ENCODE measurements at places on chromosomes 7 and 10.
A peak's percentile ranks its signal among the peaks of the same experiment; 100 is the strongest.

DNA sequence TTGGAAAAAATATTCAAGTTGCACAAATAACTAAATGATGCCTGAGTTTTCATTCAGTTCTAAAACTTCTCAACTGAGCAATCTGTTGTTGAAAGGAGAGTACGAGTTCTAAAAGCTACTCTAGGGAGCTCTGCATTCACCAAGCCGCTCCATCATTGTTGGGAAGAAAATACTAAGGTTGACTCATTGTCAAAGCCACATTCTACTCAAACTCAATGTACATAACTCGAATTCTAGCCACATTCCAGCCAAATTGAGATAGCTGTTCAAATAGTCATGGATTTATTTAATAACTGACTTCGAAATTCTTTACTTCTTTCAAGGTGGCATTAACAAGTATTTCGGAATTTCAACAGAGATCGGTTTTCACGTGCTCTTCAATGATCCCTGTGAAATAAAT lies 63.4 kb downstream of the KIAA1217 start:
- no peak for DNase-seq

DNA sequence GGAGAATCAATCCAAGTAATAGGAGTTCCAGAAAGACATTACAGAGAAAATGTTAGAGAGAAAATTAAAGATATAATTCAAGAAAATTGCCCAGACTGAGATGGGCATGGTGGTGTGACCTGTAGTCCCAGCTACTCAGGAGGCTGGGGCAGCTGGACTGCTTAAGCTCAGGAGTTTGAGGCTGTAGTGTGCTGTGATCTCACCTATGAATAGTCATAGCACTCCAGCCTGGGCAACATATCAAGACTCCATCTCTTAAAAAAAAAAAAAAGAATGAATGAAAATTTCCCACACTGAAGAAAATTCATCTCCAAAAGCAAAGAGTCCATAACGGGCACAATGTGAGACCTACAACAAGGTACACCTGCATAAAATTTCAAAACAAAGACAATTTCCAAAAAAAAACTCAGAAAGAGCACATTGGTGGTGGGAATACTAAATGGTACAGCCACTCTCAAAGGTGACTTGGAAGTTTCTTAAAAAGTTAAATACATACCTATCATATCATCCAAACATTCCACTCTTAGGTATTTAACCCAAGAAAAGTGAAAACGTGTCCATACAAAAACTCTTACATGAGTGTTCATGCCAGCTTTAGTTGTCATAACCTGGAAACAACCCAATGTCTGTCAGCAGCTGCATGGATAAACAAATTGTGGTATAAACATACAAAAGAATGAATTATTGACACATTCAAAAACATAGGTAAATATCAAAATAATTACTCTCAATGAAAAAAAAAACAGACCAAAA lies 6.9 kb upstream of the RGS10 start:
- no peak for DNase-seq

DNA sequence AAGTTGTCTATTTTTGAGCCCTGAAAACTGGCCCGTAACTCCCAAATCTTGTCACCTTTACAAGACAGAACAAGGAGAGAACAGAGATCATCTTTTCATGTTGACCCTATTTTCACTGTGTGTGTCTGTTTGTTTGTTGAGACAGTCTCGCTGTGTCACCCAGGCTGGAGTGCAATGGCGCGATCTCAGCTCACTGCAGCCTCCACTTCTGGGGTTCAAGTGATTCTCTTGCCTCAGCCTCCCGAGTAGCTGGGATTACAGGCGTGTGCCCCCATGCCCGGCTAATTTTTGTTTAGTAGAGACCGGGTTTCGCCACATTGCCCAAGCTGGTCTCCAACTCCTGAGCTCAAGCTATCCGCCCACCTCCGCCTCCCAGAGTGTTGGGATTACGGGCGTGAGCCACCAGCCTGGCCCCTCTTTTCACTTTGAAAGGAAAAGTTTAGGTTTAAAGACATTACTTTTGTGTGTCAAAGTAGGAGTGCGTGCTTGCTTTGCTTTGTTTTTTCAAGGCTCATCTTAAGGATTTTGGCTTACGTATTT lies 32.1 kb downstream of the FOXK1 start:
- no peak for DNase-seq

GRCh38 chr10:92239600-92240288 lies 51.1 kb downstream of the CPEB3 start:
- peak; percentile 12 for DNase-seq

GRCh38 chr10:97731346-97732051 lies 5.4 kb upstream of the ZFYVE27 start:
- DNase-seq, result peak; percentile 58

GRCh38 chr7:128190051-128190647 lies 50.9 kb upstream of the LEP start:
- no peak for DNase-seq

DNA sequence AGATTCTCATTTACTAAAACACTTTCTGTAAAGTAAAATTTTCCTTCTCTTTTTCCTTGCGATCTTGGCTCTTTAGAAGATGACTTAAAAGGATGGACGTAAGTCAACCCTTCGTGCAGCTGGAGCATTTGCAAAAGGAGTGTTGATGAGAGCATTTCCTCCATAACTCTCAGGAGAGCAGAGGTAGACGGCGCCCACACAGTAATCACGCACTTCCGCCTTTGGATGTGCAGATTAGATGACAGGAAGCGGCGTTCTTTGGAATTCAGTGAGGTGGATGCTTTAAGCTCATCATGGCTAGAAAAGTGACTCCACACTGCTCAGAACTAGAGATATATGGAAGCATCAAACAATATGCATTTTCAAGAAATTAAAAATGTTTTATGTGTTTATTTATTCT lies 43.0 kb upstream of the NPS start:
- no peak for DNase-seq

DNA sequence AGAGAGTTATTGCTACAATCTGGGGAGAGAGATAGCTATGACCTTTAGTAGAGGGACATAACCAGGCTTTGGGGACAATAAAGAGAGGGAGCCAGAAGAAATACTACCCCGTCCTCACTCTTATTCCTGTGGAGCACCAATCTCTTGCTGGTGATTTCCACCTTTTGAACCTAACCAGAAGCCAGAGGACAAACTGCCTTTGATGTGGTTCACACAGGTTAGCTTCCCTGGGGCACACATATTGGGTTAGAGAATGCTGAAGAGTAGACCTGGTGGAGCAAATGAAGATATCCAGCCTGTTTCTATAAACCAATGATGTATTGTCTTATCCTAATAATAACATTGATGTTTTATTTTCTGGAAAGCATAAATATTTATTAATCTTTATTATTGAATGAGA lies 399.3 kb downstream of the HTR7 start:
- DNase-seq, result no peak

DNA sequence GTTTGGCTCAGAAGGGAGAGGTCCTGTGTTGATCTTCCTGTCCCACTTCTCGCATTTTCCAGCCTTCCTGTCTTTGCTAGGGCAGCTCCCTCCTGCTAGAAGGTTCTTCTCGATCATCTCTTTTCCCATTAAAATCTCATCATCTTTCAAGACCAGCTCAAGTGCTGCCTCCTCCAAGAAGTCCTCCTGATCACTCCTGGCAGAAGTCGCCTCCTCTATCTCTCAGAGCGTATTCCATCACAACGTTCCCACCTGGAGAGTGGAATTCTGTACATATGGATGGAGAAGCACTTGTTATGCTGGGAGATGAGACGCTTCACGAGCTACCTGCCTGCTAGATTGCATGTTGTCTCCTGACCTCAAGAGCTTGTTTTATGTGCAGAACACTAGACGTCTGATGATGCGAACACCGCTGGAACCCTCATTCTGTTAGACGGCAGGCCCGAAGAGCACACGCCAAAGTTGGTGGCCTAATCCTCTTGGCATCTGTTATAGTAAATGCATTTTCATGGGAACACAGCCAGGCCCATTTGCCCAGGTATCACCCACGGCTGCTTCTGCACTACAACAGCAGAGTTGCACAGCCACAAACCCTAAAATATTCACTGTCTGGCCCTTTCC lies 68.0 kb upstream of the INSIG1 start:
- DNase-seq, result no peak

GRCh38 chr7:27430105-27430504 lies 187.5 kb downstream of the EVX1 start:
- no peak for DNase-seq

- no peak for DNase-seq
These were observed 222.1 kb downstream of the ARHGAP12 start for GRCh38 chr10:31706464-31707092.

- DNase-seq, result no peak
These were observed 27.1 kb downstream of the INPP5A start for GRCh38 chr10:132564690-132565089.

GRCh38 chr7:2175514-2175913 lies 57.2 kb downstream of the MAD1L1 start:
- no peak for DNase-seq

DNA sequence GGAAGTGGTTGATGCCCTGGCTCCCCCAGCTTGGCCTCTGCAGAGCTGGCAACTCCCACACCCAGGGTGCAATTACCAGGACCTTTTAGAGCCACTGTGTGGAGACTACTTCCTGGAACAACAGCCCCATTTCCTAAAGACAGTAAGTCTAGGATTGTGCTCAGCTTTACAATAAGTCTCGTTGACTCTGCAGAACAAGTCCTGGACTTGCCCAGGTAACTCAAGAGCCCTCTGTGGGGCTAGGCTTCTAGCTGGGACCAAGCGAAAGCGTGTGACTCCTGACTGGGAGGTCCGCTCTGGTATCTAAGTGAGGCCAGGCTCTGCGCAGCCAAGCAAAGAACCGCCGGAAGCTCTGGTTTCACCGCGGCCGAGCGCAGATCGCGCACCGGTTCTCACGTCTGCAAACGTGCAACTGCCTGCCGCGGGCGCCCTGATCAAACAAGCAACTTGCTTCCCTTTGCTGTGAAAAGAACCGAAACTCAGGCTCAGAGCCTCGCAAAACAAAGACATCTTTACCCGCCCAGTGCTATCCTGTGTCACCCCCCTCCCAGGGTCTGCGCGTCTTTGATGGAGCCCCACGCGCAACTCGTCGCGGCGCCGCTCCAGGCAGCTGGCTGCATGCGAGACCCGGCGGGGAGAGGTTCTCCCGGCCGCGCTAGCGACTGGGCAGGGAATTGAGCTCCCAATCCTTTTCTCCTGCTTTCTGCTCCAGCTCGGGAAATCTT lies 4.4 kb upstream of the PDLIM1 start:
- DNase-seq, result peak; percentile 31

GRCh38 chr7:30321089-30321881 lies 36.9 kb downstream of the ZNRF2 start:
- no peak for DNase-seq

- no peak for DNase-seq
These were observed 92.6 kb upstream of the TCF7L2 start for GRCh38 chr10:112857493-112857892.

DNA sequence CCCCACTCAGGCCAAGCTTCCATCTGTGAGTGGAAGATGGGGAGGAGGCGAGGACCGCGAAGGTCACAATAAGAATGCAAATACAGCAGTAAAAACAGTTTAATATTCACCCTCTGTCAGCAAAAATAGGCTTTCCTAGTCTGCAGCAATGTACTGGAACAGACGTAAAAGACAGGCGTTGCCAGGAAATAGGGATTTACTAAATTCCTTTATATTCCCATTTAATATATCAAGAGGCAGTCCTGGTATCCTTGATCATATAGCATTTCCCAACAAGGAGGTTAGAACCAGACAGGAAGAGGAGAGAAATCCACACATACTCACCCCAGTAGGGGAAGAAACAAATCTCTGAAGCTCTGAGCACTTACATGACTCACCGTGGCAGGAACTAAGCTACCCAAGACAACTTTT lies 1054.9 kb upstream of the C7orf33 start:
- no peak for DNase-seq

GRCh38 chr10:59771162-59771807 lies 18.0 kb upstream of the MRLN start:
- DNase-seq, result no peak

- DNase-seq, result no peak
These were observed 11.7 kb downstream of the CASP7 start for GRCh38 chr10:113691381-113691780.
